CD8-positive, alpha-beta T cell (primary cell): ENCODE measurements at places on chromosomes 1 and 21. TPM values are rescaled to one million over a fixed set of nuclear protein-coding genes. Genes with fewer than 3 reads are reported as not detected.

DNA sequence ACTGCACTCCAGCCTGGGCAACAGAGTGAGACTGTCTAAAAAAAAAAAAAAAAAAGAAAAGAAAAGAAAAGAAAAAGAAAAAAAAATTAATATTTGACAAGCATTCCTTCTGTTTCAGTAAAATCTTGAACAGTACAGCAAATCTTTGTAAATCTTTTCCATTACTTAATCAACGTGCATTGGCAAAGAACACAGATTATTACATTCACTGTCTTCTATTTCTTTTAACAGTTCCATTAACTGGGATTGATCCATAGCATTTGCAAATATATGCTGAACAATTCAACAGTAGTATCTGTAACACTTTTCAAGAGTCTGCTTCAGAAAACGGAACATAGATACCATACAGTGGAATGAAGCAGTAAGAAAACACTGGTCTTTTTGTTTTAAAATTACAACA is 9.8 kb downstream of the SAMD13 start:
- DNase-seq: no peak

DNA sequence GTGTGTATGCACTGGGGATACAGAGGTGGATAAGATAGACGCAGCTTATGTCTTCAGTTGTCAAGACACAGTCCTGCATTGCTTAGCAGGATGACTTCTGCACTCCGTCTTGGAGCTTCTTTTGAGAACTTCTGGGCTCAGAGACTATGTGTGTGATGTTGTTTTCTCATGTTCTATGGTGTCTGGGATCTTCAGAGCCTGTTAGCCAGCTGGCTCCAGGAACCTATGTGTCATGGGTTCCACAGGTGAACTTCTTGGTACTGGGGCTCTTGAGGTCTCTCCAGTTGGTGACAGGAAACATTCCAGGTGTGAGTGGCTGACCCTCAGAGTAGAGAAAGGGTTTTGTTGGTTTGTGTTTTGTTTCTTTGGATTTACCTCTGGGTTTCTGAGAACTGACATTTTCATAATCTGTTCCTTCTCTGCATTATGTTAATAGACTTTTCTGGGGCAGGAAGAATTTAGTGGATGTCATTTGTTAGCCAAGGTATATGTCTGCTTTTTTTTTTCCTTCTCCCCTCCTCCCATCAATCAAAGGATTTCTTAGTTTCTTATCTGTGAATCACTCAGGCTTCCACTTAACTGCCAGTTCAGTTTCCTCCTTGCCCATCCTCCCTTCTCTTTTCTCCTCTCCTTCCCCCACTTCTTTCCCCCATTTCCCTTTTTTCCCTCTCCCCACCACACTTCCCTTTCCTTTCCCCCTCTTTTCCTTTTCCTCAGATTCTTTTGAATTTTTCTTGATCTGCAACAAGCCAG is 18.1 kb downstream of the FGGY start:
- DNase-seq: no peak

DNA sequence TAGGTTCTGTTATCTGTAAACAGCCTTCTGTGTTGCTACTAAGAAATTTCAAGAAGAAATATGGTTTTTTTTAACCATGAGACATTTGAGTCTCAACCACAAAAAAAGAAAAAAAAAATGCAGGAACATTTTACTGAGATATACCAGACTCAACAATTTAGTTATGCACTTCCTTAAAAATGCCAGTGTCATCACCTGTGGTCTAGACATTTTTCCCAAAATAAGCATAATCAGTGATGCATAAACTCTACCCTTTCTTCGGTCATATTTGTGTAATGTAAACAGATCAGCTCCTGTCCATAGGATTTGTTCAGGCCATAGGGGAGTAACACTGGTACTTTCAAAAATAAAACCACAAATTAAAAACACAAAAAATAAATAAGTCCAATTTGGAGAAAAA is 122.6 kb upstream of the TNFSF4 start:
- no peak for DNase-seq

DNA sequence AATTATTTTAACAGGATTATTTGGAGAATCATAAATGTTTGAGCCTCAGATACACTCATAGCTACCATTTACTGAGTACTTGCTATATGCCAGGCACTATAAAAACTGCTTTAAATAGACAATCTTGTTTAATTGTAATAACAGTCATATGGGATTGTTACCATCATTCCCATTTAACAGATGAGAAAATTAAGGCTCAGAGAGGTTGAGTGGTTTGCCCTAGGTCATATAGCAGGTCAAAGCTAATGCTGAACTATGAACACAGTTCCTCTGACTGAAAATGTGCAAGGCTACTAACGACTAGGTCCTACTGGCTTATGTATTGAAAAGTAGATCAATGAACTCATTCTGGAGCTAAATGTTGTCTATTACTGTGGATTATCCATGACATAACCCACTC is 63.4 kb downstream of the DDR2 start:
- no peak for DNase-seq

- no peak for DNase-seq
These were observed 2.4 kb downstream of the PTPN14 start for GRCh38 chr1:214548988-214549387.

MYOG gene
- not detected for total RNA-seq

DNA sequence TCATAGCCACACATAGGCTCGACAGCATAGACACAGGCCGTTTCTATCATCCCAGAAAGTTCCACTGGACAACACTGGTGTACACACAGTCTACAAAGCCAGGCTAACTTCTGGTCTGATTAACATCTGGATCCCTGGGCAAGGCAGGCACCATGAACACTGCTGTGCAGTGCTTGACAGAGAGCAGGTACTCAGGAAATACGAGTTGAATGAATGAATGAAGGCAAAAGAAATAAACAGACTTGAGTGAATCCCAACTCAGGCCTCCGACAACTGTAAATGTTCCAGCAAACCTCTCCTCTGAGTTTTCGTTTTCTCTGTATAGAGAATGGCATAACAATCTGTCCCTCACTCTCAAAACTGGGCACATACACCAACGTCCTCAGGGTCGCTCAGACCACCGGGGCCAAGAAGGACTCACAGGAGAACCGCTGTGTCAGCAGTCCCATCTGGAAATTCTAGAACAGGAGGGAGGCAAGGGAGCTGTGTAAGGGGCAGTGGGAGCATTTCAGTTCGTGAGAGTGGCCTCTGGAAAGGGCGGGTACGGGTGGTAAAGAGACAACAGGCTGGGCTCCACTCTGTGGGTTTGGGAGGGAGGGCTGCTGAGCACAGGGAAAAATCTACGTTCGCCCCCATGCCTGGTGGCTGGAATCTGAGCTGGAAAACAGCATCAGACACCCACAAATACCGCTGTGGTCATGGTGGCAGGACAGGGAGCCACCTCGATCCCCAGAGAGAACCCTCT is 15.1 kb upstream of the ECE1 start:
- DNase-seq: no peak

- no peak for DNase-seq
These were observed 27.8 kb downstream of the TFF3 start for GRCh38 chr21:42287193-42288083.

DNA sequence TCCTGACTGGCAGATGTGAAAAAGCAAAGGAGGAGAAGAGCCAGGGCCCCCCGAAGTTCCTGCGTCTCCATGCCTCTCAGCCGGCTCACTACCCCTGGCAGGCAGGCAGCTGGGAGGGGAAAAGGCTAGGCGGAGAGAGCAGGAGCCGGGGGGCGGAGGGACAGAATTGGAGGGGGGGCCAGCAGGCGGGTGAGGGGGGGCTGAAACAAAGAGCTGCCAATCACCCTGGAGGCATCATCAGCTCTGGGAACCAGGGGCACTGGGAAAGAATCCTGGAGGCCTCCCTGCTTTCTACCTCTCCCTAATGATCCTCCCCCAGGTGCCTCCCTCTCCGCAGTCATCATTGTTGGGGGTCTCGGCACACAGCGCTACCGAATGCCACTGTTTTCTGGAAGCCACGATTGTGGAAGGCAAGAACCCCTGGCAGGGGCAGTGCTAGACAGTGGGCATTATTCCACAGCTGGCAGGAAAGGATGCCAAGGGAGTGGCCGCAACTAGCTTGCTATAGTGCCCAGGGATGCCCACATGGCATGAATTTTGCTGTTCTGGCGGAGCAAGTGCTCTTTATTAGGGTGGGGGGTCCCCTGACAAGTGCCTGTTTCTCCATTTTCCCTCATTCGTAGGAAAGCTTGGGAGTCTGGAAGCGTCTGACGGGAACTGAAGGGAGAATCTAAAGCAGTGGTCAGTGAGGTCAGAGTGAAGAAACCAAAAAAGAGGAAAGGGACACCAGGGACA is at the start of gene THBS3:
THBS3 (minus strand) TSS at position 92 of the 735 bp plus-strand sequence; CDS start at position 71, 21 bp downstream.
- no peak for DNase-seq

FCRLB gene
- total RNA-seq: 0.33 TPM

DNA sequence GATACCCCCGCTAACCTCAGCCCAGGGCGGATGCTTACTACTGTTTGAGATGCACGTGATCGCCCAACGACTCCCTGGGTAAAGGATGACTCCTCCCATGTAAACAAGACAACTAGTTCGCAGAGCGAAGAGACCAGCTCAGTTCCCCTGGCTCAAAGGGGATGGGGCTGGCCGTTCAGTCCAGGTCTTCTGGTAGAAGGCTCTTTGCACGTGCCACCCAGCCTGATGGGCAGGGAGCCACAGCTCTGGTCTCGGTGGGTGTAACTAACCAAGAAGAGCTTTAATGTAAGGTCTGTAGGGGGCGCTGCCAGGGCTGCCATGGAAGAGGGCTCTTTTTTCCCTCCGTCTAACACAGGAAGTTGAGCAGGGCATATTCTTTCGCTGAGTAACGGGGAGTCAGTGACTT is 49.4 kb upstream of the PARP1 start:
- DNase-seq: peak; percentile 49

- no peak for DNase-seq
These were observed 2.1 kb downstream of the S100A16 start for GRCh38 chr1:153610811-153611301.

LCE2C gene
- not detected for total RNA-seq

DNA sequence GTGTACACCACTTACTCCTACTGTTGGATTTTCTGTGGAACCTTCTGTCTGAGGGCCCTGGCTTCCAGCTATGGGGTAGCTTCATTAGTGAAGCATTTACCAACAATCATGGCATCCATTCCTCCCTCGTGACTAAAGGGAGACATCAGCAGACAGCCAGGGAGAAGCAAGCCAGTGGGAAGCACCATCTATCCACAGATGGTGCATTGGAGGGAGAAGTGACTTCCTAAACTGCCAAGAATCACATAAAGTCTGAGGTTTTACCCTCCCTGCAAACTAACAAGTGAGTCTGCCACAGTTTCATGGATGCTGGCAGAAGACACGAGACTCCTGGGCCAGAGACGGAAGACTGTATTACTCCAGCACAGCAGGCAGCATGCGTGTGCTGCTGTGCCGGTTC is 31.4 kb downstream of the UMODL1 start:
- no peak for DNase-seq

DNA sequence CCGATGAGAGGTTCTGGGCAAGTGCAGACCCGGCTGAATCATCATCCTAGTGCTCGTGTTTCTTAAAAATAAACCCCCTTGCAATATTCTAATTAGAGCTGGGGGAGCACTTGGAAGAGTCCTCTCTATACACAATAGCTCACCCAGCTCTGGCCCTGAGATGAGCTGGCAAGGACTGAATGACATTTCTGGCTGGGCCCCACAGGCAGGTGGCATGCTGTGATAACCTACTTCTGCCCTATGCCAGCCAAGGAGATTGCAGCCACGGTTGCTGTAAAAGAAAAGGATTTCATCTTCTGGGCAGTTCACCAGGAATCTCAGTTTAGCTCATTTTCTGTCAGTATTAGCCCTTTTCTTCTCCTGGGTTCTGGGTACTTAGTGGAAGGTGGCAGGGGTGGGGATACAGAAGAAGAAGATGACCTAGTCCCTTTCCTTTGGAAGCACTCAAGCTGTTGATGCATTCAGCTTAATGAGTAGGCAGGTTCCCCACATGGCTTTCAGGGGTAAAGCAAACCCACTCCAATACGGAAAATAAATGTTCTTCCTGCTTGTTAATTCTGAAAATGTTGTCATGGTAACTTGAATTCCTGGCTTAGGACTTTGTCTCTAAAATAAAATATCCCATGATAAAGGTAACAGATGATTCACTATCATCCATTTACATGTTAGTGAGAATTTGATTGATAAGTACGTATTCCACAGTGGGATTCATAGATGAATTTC is 32.2 kb downstream of the VASH2 start:
- DNase-seq: no peak

DNA sequence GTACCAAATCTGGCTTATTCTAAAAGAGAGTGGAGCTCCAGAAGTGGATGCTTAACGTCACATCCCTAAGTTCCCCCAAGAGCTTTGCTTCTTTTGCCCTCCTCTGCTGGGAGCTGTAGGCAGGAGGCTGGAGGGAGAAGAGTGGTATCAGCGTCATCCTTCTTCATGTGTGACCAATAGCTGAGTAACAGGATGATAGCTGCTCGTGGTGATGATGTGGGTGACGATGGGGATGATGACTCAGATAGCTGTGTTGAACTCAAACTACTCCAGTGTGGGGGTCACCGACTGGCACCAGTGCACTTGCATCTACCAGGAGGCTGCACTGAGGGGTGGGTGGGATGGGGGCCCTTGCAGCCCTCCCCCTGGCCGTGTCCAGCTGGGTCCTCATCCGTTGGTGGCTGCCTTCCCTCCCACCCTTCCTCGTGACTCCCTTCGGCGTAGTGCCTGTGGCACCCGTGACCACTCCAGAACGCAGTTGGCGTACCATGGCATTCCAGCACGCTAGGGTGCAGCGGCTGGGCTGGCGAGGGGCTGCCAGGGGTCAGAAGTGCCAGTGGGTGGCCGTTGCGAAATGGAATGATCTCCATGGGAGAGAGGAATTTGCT is 1.1 kb downstream of the IGFN1 start:
- DNase-seq: no peak

- DNase-seq: no peak
These were observed 15.6 kb upstream of the ATP1B1 start for GRCh38 chr1:169090900-169091311.

- DNase-seq: no peak
These were observed 16.5 kb upstream of the ADGRB2 start for GRCh38 chr1:31780632-31781031.

GRCh38 chr1:181737056-181737455 is 253.7 kb downstream of the CACNA1E start:
- no peak for DNase-seq

- no peak for DNase-seq
These were observed 16.3 kb downstream of the SOX13 start for GRCh38 chr1:204089044-204089751.

CRYAA gene
- not detected for total RNA-seq

DPT gene
- not detected for total RNA-seq

GRCh38 chr1:181129771-181130606 is 41.5 kb downstream of the IER5 start:
- no peak for DNase-seq

SZRD1 gene
- 133 TPM for total RNA-seq

OR13G1 gene
- total RNA-seq: not detected

EXO1 gene
- total RNA-seq: 1.5 TPM

DNA sequence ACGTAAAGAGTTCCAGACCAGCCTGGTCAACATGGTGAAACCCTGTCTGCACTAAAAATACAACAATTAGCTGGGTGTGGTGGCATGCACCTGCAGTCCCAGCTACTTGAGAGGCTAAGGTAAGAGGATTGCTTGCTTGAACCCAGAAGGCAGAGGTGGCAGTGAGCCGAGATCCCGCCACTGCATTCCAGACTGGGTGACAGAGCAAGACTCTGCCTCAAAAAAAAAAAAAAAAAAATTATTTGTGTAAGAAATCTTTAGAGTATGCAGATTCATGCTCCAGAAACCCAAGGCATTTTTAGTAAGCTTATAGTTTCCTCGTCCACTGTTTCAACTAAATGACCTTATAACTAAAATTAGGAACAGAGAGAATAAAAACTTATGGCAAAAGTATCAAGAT is 51.3 kb downstream of the ABL2 start:
- no peak for DNase-seq

GRCh38 chr1:44079566-44079965 is 39.1 kb upstream of the KLF17 start:
- no peak for DNase-seq

S100A4 gene
- total RNA-seq: 177 TPM
